ENCODE measurements at places on chromosomes 2 and 18.

DNA sequence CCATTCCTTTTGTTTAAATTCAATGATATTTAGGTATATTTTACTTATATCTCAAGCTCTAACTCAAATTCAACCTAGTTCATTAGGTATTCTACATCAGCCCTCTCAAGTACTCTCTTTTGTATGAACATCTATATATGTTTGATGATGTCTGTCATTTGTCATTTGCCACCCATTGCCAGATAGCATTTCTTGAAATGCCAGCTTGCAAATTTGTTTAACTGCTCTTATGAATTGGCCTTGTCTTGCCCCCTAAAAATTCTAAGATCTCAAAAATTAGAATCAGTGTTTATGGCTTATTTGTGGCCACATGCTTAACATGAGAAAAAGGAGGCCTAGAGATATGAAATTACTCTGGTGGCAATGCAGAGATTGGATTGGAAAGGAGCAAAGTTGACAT lies 1140.3 kb upstream of the DDX18 start:
- no peak for DNase-seq

DNA sequence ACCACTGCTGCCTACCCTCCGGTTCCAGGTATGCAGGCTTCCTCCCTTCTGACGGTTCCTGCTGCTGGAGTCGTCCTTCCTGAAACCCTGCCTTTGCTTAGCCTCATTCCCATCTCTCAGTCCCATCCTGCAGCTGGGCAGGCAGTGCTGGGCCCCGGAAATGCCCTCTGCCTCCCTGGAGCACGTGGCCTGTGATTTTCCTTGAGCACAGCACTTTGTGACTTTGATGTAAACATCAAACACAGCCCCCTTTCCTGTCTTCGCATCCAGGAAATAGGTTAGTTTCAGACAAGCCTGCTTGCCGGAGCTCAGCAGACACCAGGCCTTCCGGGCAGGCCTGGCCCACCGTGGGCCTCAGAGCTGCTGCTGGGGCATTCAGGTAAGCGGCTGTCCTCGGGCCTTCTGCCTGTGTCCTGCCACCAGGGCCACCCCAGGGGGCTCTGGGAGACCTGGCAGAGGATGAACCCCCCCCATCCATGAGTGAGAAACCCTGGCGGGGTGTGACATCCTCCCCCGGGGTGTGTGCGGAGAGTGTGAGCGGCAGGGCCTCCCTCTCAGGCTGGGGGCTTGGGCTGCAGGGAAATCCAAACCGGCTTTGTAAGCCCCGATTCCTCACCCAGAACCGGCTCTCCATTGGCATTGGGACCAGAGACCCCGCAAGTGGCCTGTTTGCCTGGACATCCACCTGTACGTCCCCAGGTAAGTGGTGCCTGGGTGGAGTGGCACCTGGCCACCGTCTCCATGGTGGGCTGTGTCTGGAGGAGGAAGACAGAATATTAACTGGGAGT lies at the start of gene ZAP70:
Gene ZAP70 (plus strand): TSS at position 281 of the 788 bp plus-strand sequence. CDS start 10,461 bp downstream, outside the sequence.
- DNase-seq = no peak

DNA sequence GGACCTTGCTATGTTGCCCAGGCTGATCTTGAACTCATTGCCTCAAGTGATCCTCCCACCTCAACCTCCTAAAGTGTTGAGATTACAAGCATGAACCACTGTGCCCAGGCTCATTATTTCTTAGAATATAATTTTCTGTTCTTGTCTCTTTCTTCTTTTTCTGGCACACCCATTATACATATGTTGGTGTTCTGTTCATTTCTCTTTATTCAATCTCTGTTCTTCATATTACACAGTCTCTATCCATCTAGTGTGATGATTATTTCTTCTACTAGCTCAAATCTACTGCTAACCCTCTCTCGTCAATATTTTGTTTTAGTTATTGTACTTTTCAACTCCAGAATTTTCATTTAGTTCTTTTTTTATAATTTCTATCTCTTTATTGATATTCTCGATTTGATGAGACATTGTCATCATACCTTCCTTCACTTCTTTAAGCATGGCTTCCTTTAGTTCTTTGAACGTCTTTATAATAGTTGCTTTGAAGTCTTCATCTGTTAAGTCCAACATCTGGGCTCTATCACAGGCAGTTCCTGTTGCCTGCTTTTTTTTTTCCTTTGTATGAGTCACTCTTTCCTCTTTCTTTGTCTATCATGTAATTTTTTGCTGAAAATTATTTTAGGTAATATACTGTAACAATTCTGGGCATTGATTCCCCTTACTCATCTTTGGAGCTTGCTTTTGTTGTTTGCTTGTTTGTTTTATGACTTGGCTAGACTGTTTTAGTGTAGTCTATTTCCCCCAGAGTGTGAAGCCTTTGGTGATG lies 196.4 kb upstream of the NABP1 start:
- DNase-seq = no peak

- no peak for DNase-seq
Observed at GRCh38 chr2:233013027-233013461, at the start of gene NGEF. TSS of gene NGEF (minus strand) at chr2:233013256. CDS start at chr2:232974890, 38,366 bp downstream.

DNA sequence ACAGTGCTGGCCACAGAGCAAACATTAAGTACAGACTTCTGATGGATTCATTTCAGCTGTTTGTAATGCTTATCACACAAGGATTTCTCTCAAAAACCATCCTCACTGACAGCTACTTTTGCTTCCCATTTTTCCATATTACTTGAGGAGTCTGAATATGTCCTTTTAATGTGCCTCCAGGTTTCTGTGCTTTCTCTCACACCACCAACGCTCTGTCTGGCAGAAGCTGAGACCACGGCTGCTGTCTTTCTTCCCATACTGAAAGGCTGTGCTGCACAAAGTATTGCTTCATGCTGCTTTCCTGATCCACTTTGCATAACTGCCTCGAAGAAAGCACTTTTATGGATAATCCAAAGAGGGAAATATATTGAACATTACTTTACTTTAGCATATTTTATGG lies 312.1 kb upstream of the ZEB2 start:
- DNase-seq = no peak

DNA sequence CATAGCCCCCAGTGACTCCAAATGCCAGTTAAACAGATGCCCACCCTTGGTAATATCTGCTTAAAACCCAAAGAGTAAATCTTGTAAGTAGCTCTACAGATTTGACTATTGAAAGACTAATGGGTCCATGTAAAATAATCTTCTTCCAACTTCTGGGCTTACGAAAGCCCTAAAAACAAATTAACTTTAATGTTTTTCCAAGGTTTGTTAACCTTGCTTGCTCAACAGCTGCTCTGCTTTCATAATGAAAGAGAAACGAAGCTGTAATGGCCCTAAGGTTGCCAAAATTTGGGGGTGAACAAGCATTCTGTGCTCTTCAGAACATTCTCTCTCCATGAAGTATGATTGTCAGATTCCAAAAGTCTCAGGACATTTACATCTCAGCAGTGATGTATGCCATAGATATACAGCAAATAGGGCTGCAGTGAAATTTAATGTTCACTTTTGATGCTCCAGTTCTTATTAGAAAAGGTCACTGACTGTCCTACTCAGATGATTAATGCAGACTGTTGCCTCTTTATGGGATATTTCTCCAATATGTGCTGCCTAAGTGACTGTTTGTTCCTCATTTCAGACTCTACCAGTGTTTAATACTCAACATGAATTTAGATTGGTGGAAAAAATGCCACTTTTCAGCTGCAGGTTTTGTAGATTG lies 436.3 kb upstream of the CHST9 start:
- no peak for DNase-seq

All from NCI-H2227 treated with DMSO at 0.1 percent for 48 hours (cell line).